ENCODE measurements at places on chromosomes 3 and 15. TPM values are rescaled to one million over a fixed set of nuclear protein-coding genes. Genes with fewer than 3 reads are reported as not detected.

CGNL1 gene
- total RNA-seq, result 6.9 TPM

TRAK1 gene
- 84.4 TPM for total RNA-seq

HCN4 gene
- 0.94 TPM for total RNA-seq

SLC24A5 gene
- not detected for total RNA-seq

PLA2G4E gene
- not detected for total RNA-seq

PRR20G gene
- not detected for total RNA-seq

TP53BP1 gene
- total RNA-seq, result 58.5 TPM

RHCG gene
- total RNA-seq, result 1.6 TPM

PLSCR2 gene
- total RNA-seq, result 1.4 TPM

PPM1L gene
- total RNA-seq, result 5.1 TPM

GRCh38 chr3:123143669-123144411, 57.9 kb upstream of the SEC22A start:
- DNase-seq, result peak; percentile 47

GRCh38 chr3:141269961-141270360, 38.3 kb downstream of the PXYLP1 start:
- DNase-seq, result peak; percentile 55

- no peak for DNase-seq
These were observed 333.2 kb upstream of the TRIM42 start for GRCh38 chr3:140344601-140345205.

GRCh38 chr3:43691120-43691995, 620 bp downstream of the ABHD5 start:
- DNase-seq, result peak; percentile 44

DNA sequence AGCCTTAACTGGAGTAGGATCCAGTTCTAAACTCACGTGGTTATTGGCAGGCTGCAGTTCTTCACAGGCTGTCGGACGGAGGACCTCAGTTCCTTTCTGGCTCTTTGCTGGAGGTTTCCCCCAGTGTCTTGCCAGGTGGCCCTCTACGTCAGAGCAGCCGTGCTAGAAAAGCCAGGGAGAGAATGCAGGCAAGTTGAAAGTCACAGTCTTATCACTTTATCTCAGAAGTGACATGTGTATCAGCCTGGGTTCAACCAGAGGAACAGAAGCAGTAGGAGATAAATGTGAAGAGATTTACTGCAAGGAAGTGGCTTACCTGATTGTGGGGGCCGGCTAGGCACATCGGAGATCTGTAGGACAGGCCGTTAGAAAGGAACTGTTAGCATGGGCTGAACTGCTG, 125.3 kb upstream of the BNIP2 start:
- DNase-seq, result no peak

DNA sequence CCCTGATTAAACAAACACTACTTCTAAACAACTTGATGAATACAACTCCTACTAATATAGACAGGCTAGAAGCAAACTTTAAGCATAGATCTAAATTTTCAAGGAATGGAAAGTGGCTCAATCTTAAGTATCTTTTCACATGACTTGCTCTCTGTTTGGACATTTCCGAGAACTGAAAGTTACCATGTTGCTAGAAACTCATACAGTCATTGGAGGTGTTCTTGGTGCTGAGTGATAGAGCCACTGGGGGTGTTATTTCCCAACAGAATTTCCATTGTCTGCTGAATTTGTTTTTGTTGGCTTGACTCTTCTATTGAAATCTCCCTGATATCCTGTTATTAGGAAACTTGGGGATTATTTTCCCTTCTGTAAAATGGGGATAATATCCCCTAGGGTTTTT, 264.5 kb upstream of the RASGRP1 start:
- DNase-seq, result no peak

DNA sequence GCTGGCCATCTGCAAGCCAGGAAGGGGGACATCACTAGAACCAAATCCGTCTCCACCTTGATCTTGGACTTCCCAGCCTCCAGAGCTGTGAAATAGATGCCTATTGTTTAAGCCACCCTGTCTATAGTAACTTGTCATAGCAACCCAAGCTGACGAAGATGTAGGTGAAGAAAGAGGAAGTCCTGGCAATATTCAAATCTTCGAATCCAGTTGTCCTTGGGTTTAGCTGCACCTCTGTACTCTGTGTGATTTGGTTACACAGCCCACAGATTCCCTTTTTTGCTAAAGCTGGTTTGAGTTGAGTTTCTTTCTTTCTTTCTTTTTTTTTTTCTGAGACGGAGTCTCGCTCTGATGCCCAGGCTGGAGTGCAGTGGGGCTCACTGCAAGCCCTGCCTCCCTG, 68.0 kb upstream of the XCR1 start:
- DNase-seq, result no peak

- no peak for DNase-seq
These were observed 570 bp downstream of the APH1B start for GRCh38 chr15:63277893-63278456.

GRCh38 chr3:195030791-195031321, 240.1 kb downstream of the XXYLT1 start:
- DNase-seq, result no peak

GRCh38 chr15:74441248-74441941, 7.6 kb upstream of the SEMA7A start:
- DNase-seq, result no peak

DNA sequence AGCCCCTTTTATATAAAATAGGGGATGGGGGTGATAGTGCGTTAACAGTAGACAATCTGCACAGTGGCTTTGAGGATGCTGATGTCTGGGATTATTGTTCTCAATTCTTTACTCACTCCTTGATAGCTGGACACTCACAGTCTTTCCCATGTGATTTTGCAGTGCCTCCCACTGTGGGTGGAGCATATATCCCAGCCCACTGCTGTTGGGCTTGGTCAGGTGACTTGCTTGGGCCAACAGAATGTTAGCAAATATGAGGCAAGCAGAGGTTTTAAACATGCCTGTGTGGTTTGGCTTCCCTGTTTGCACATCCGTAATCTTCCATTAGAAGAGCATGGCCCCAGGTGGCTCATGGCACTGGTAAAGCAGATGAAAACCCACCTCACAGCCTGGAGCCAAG, 46.5 kb downstream of the CPA3 start:
- DNase-seq, result no peak

DNA sequence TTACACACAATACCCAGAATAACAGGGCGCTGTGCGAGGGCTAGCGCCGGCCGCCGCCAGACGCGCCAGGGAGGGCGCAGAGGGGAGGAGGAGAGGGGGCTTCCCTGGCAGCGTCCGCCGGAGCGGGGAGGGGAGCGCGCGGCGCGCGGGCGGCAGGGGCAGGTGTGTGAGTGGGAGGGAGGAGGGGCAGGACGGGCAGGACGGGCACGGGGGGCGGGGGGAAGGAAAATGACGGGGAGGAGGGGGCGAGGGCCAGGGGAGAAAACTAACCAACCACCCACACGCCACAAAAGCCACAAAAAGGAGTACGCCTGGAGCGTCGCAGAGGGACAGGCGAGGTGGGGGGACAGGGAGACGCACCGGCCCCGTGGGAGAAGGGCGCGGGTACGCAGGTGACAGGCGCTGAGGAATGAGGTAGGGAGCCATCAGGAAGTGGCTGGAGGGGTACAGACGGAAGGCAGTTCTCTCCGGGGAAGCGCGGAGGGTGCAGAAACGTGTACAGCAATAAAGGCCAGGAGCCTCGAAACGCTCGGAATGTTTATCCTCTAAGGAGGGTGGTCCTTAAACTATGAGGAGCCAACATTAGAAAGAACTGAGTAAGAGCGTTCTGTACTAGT, 610 bp upstream of the SATB1 start:
- DNase-seq, result peak; percentile 20

GRCh38 chr3:95607926-95608325, 1206.5 kb upstream of the EPHA6 start:
- no peak for DNase-seq

DNA sequence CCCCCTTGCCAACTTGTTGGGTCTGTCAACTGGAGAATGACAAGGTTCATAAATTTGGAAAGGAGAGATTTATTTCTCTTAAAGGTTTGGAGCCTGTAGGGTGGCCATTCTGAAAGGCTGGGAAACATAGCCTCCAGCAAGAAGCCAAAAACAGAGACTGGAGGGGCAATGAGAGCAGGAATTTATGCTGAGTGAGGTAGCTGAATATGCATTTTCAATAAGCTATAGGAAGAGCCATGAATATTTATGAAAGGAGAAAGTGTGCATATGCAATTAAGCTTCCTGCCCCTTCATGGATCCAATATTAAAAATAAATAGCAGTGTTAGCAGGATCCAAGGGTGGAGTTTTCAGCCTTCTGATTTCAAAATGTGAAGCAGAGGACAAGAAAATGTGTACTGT, 306.1 kb upstream of the LRRC3B start:
- no peak for DNase-seq

DNA sequence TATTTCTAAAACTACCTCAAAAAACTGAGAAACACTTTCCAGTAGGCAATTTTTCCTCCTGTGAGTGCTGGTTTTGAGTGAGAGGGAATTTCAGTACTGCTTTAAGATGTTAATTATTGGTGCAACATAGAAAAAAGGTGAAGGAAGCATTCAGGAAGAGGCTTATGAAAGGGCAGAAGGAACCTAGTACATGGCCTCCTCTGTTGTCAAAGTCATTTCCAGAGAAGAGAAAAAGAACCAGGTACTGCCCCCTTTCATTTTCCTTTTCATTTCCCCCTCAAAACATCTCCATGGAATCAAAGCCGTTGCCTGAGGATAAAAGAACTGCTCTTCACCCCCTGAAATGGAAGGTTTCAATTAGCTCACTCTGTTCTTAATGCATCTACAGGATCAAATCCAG, 19.8 kb downstream of the RARRES1 start:
- DNase-seq, result no peak

DNA sequence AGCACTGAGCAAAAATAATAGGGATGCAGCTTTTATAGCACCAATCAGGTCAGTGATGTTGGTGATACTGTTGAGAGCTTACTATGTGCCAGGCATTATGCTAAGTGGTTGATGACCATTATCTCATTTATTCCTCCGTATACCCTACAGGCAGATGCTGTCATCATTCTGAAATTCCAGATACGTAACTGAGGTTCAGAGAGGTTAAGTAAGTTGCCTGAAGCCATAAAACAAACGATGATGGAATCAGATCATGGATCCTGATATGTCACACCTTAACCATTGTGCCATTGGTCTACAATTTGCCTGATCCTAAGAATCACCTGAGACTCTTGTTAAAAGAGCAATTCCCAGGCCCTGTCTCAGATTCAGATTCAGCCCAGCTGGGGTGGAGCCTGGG, 49.5 kb downstream of the ST6GAL1 start:
- DNase-seq, result peak; percentile 43

GRCh38 chr3:27657871-27658270, 64.3 kb downstream of the EOMES start:
- DNase-seq, result no peak

DNA sequence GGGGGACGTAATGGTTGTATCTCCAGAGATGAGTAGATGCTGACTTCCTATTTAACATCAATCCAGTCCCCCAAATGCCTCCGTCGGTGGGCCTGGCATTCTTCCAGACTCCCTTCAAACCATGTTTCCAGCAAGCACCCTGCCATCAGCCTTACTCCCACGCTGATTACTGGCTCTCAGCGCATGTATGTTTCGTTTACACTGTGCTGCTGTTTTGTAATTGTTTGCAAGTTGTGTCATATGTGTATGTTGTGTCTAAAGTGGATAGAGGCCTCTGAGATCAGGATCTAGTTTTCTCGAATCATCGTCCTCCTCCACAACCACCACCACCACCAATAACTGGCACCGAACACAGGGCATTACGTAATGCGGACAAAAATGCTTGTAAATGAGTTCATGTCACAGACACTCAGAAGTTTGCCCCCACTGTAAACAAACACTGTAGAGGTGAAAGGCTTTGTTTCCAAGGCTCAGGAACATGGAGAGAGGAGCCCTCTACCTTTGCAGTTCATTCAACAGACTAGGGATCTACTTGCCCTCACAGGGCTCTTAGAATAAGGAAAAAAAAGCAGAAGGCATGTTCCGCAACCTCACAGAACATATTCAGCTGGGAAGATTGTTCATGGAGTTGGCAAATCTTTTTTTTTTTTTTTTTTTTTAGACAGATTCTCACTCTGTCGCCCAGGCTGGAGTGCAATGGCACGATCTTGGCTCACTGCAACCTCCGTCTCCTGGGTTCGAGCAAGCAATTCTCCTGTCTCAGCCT, 46.1 kb upstream of the SEMA4B start:
- DNase-seq, result peak; percentile 50

GRCh38 chr15:64210371-64210770, 47.5 kb upstream of the PPIB start:
- peak; percentile 9 for DNase-seq

DNA sequence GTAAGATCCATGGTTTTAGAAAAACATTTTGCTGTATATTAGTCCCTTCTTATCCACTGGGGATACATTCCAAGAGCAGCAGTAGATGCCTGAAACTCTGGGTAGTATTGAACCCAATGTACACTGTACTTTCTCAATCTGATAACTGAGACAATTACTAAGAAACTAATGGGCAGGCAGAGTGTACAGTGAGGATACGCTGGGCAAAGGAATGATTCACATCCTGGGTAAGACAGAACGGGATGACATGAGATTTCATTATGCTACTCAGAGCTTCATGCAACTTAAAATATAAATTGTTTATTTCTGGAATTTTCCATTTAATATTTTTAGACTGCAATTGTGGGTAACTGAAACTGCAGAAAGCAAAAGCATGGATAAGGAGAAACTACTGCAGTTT, 46.2 kb upstream of the TEX55 start:
- no peak for DNase-seq

- no peak for DNase-seq
These were observed 464.8 kb downstream of the EPHA3 start for GRCh38 chr3:89572261-89572660.

DNA sequence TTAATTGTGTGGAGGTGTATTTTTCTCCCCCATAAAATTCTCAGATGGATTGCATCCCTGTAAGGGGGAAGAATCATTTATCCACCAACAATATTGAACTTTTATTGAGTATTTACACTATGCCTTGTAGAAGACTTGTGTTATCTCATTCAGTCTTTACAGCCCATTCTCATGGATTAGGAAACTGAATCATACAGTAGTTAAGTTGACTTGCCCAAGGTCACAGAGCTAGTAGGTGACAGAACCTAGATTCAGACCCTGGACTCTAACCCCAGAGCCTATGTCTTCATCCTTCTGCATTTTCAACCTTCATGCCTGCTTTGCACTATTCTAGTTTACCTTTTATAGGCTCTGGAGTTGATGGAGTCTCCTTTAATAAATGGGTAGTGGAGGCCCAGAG, 226.8 kb downstream of the LPP start:
- DNase-seq, result no peak

GRCh38 chr15:62684123-62684808, 358.3 kb upstream of the TPM1 start:
- DNase-seq, result no peak

GRCh38 chr3:88336894-88337293, 187.1 kb downstream of the C3orf38 start:
- no peak for DNase-seq

All from renal cortical epithelial cell (primary cell).